Colonic mucosa (tissue), 4 donors: ENCODE measurements at places on chromosomes 4 and X.

DNA sequence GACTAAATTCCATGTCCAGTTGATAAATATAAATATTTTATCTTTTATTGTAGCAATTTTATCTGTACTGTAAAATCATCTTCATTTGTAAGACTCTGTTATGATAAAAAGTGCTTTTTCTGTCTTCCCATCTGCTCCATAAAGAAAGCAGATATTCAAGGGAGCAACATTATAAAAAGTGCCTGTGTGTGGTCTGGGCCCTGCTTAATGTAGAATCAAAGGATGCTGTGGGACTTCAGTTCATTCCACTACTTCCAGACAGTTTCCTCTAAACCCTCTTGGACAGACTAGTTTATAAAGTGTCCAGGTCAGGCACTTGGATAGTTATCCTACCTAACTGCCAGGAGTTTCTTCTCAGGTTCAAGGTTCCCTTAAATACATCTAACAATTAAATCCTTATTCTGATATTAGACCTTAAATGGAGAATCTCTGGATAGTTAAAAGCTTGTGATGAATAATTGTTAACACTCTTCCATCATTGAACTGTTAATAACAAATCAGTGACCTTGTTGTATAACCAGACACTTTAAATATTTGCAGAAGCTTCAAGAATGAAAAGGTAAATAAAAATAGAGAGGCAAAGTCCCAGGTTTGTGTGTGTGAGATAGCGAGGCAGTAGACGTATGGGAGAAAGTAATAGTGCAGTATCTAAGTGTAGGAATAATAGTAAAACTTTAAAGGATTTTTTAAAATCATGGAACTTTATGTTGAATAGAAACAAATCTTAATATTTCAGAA lies 237.5 kb upstream of the CTSO start:
- DNase-seq = no peak

GRCh38 chr4:18294021-18294420 lies 272.5 kb upstream of the LCORL start:
- DNase-seq = no peak

- DNase-seq = no peak
Measured at GRCh38 chrX:54178100-54178940, 4.7 kb downstream of the FAM120C start.

- DNase-seq = peak; percentile 52
Measured at GRCh38 chr4:37471971-37472370, 214.2 kb downstream of the RELL1 start.

- DNase-seq = no peak
Measured at GRCh38 chr4:22869235-22869634, 176.5 kb downstream of the GBA3 start.

GRCh38 chr4:12084690-12085089 lies 656.0 kb upstream of the HS3ST1 start:
- DNase-seq = no peak

DNA sequence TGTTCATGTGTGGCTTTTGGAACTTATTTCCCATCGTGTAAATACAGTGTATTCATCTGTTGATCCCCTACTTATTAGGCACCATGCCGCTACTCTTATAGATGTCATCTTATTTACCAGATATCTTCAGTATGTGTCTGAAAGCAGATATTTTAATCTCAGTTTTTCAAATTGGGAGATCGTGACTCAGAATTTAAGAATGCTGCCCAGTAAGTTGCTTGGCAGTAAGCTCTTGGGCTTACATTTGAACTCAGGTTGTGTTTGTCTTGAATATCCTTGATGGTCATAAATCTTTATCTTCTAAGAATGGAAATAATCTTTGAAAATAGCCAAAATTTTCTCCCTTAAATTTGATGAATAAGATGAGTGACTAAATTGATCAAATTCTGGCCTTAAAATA lies 45.9 kb upstream of the RPA4 start:
- DNase-seq = no peak

DNA sequence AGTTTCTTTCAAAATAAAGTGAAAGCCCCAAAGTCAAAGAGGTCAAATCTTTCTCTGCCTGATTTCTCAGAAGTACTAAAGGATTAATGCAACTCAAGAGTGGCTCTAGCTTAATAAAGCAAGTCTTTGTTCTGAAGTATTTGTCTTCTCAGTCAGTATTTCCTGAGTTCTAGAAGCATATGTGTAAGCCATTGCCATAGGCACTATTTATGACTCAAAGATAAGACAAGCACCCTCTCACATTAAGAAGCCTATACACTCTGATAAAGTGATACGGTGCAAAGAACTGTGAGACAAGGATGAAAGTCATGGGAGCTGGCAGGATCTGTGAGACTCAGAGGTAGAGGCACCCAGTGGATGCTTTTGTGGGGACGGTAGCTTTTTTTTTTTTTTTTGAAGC lies 60.9 kb downstream of the AASDH start:
- DNase-seq = no peak

DNA sequence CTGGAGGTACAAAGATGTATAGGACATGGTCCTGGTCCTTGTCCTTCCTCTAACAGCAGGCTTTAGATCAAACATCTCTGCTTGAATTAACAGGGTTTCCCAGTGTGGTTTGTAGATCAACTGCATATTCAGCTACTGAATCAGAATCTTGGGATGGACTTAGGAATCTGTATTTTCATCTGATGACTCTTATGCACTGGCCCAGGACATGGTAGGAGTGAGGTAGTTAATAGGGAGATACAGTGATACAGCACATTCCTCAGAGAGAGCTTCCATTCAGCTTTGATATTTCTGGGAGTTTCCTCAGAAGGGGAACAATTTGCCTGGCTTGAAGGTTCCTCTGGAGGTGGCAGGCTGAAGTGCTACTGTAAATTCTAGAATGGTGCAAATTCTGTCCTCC lies 203.1 kb downstream of the LARP7 start:
- no peak for DNase-seq

DNA sequence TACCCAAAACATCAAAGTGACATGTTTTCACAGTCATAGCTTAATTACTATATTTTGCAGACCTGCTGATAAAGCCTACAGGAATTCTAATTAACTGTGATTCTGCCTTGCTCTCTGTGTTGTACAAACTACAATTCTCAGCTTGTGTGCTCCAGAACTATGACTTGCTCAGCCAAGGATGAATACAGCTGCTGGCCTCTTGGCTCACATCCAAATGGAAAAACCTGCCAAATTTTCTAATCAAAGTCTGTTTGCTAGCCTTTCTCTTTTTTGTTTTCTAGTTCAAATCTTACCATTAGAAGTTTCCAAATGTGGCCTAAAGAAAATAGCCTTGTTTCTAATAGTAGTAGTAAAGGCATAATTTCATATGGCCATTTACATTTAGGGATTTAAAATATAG lies 1176.8 kb downstream of the FAM133A start:
- no peak for DNase-seq

DNA sequence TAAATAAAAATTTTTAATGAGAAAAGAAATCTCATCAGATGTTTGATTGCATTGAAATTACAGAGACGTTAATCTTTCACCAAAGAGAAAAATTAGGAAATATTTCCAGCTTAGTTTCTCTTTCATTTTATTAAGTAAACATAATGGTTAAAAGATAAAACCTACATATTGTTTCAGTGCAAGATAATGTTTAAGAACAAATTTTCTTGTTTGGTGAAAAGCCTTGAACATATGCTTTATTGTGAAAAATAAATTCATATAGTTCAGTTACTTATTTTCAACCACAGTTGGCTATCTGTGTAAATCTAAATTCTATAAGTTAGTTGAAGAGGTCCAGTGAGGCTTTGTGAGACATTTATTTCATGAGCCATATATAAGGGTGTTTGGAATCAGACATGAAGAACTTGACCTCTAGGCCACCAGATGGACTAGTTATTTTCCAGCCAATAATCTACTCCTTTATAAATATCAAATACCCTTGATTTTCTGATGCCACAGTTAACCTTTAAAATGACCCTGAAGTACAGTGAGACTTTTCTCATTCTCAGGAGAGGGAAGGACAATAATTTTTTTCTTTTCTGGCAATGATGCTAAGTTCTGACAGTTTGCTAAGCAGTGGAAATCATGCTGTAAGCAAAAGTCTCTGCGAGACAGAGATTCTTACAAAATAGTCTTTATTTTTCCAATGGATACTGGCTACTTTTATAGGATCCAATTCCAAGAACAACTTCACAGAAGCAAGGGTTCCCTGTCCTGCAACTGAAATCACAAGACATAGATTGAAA lies 2.5 kb downstream of the ARSJ start:
- DNase-seq = no peak

- DNase-seq = no peak
Measured at GRCh38 chr4:151329217-151330007, 4.0 kb upstream of the SH3D19 start.

- DNase-seq = no peak
Measured at GRCh38 chr4:2390784-2391421, 27.5 kb downstream of the ZFYVE28 start.

DNA sequence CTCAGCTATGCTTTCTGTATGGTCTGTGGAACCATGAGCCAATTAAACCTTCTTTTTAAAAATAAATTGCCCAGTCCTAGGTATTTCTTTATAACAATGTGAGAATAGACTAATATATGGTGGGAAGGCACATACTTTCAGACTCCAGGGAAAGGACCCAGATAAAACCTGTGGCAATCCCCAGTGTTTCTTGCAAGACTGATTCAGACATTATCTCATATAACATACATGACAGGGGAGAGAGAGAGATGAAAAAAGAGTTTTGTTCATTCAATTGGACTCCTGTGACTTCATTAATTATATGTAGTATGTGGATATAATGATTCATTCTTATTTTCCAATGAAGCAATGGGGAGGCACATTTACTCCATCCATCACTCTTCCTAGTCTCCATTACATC lies 291.4 kb upstream of the PRKX start:
- no peak for DNase-seq

- no peak for DNase-seq
Measured at GRCh38 chrX:22629105-22629725, 356.5 kb downstream of the CBLL2 start.

GRCh38 chr4:150216726-150217125 lies 138.5 kb downstream of the DCLK2 start:
- DNase-seq = no peak

- no peak for DNase-seq
Measured at GRCh38 chr4:186134257-186134656, 29.8 kb downstream of the FAM149A start.

GRCh38 chr4:654503-654845 lies 19.6 kb downstream of the ATP5ME start:
- DNase-seq = no peak

GRCh38 chr4:1690698-1691097 lies 6.6 kb upstream of the FAM53A start:
- no peak for DNase-seq

- DNase-seq = peak; percentile 78
Measured at GRCh38 chr4:110198435-110199416, at the start of gene ELOVL6. Gene ELOVL6, minus strand, starts transcription at chr4:110198615. Its CDS starts 280 bp downstream, at chr4:110198335.

GRCh38 chr4:7960790-7961655 lies 21.4 kb upstream of the AFAP1 start:
- DNase-seq = no peak

- DNase-seq = no peak
Measured at GRCh38 chr4:159697322-159698283, 594.7 kb downstream of the RAPGEF2 start.

DNA sequence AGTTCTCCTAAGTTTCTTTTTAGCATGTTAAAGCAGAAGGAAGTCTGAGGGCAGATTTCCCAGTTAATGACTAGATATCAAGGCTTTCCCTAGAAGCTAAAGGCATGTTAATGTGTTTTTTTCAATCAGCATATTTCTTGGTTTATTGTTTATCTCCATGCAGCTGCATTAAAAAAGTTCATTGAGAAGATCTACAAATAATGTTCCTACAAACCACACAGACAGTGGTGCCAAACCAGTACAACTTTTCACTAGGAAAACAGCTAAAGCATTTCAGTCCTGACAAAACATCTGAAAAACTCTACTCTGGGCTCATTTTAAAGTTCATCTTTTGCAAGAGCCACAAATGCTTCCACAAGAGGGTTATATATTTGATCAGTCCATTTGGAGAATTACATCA lies 320.0 kb downstream of the ADGRL3 start:
- DNase-seq = no peak

DNA sequence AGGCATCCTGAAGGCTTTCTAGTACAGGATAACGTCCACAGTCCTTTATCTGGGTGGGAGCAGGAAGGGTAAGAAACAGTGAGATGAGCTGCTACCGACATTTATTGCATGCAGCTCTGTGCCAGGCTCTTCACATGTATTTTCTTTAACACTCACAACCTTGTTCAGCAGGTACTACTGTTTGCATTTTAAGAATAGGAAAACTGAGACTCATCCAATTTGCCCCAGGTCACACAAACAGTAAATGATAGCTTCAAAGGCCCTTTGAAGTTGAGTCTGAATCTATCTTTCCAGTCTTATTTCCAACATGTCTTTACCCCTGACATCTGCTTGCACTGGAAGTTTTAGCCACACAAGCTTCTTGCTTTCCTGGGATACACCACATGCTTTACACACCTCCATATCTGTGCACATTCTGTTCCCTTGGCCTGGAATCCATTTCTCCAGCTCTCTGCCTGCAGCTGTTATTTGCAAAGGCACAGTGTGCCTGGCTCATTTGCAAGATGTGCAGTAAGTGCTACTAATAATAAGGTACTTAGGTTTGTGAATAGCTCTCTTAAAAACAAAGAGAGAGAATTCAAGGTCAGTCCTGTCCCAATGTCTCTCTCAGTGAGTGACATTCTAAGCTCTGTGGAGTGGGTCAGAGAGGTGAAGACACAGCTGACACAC lies 61.2 kb downstream of the METTL14 start:
- no peak for DNase-seq

- DNase-seq = no peak
Measured at GRCh38 chrX:10254739-10255138, 98.0 kb downstream of the CLCN4 start.

- DNase-seq = no peak
Measured at GRCh38 chr4:176340871-176341685, 21.3 kb downstream of the SPCS3 start.

- DNase-seq = no peak
Measured at GRCh38 chr4:54813674-54814073, 155.9 kb downstream of the KIT start.

GRCh38 chr4:22745234-22745633 lies 52.5 kb downstream of the GBA3 start:
- DNase-seq = no peak

DNA sequence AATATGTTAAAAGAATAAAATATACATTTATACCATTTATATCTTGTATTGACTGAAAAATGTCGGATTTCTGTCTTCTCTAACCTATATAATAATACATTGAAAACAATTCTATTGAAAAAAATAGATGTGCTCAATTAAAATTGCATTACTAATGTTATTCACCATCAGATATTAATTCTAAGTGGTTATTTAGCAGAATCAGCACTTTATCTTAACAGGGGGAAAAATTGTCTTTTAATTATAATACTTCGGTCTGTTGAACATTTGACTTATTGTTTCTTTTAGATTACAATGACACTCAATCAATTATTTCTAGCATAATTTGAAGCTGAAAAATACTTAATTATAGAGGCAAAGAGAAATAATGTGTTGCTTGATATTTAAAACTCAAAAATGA lies 220.3 kb downstream of the PABPC4L start:
- no peak for DNase-seq

GRCh38 chr4:2261110-2261852 lies 628 bp downstream of the MXD4 start:
- peak; percentile 62 for DNase-seq
